ENCODE measurements at places on chromosomes 5 and 9. TPM values are rescaled to one million over a fixed set of nuclear protein-coding genes. Genes with fewer than 3 reads are reported as not detected.

Gene MARCOL
- not detected for polyA plus RNA-seq

Gene UBE2QL1
- 1.7 TPM for polyA plus RNA-seq

Gene HSPA5
- polyA plus RNA-seq, result 334 TPM

Gene PARP8
- polyA plus RNA-seq, result 16.4 TPM

Gene OR2K2
- polyA plus RNA-seq, result not detected

DNA sequence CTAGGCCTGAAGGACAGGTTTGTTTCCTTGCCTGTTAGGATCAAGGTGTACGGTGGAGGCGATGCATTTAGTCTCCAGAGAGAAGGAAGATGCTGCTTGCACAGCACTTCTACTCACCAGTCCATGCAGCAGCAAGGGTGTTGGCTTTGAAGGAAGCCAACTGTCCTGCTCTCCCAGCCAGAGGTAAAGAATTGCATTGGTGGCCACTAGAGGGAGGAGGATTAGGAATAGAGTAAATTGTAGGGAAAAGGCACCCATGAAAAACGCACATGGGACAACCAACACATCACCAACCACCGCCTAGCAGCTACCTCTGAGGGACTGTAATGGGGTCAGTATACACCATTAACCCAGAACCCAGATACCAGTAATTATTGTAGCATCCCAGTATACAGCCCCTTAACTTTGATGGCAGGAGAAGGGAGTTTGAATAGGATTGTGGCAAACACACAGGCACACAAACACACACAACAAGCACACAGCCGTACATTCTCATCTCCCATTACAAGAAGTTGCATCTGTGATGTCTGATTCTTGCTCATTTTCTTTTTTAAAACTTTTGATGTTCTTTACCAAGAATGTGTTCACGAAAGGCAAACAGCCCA is 267.7 kb downstream of the ADAMTS6 start:
- DNase-seq, result no peak

DNA sequence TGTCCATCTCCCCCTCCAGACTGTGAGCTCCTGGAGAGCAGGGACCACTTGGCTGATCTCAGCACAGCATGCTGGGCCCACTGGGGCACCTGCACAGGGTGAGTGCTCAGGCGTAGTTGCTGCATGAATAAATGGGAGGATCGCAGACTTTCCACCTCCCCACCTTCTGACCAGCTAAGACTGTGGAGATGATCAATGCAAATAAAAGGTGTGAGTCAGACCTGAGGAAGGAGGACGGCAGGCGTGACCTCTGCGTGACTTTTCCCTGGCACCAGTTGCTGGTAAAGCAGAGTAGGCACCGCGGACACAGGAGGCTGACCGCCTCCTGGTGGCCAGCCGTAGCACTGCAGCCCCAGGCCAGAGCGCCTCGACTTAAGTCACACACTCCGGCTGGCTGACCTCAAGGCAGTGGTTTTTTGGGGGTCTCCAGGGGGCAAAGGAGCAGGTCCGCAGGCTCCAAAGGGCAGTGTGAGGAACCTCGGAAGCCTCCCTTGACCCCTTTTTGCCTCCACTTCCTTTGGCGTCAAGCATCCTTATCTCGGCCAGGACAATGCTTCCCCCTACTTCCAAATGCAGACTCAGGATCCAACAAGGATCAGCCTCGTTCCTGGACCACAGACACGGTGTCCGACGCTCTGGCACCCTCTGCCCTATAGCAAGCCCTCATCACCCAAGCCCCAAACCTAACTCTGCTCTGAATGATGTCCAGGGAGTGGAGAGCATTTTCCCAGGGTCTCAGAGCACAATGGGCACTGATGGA is 12.7 kb upstream of the TDRD7 start:
- peak; percentile 22 for DNase-seq

GRCh38 chr5:161269125-161269524 is 277.4 kb downstream of the GABRB2 start:
- no peak for DNase-seq

GRCh38 chr5:139104577-139105276 is 93.4 kb downstream of the SIL1 start:
- no peak for DNase-seq

DNA sequence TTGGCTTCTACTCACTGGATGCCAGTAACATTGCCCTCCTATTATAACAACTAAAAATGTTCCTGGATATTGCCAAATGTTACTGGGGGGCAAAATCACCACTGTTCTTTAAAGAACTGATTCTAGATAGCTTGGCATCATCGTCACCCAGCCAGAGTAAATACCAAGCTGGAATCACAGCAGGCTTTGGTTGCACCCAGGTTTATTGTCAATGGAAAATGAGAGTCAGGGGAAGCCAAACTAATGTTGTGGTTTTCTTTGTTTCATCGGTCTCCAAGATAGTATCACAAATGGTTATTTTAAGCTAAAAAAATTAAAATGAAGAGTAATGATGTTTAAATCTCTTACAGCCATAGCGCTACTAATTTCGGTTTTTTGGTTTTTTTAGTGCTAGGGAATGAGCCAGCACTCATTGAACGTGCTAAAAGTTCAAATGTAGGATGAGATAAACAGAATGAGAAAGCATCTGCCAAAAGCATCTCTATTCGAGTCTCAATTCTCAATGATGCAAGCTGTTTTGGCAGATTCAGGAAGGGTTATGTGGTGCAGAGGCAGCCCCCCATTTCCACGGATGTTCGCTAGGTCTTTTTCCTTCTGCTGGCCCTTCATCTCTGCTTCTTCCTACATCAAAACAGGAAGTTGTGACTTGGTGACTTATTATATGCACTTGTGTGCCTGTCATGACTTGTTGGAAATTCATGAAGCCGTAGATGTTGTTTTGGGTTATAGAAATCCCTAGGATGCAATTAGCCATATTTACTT is 558.0 kb downstream of the EBF1 start:
- no peak for DNase-seq

- DNase-seq, result no peak
These were observed 771.1 kb downstream of the NR2F1-AS1 start for GRCh38 chr5:92809855-92810465.

- DNase-seq, result no peak
These were observed 81.5 kb downstream of the WNK2 start for GRCh38 chr9:93265301-93265971.

DNA sequence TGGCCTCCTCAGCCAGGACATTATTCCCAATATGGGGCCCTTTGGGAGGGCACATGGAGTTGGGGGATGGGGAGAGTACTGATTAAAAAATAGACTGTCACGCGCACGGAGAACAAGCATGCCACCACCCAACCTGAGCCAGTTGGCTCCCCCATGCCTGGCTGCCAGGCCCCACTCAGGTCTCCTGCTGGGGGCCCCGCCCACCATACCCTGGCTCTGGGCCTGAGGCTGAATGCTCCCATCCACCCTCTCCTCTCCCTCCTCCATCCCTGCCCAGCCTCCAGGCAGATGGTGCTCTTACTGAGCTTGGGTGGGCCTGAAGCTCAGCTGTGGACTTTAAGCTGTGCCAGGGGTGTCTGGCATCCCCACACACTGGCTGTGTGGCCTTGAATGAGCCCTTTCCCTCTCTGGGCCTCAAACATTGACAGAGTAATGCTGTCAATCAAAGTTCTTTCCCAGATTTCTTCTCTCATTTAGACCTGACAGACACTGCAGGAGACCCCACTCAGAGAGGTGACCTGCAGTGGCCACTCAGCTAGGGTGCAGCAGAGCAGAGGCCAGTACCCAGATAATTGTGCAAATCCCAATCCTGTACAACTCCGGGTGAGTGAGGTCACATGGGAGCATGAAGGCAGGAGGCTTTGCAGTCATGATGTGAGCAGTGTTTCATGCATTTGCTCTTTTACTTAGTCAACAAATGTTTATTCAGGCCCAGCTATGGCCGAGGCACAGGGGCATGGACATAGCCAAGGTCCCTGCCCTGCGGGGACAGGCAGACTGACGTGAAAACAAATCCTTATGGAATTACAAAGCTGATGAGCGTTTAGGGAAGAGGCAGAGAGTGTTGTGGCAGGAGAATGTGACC is 9.8 kb upstream of the SYNPO start:
- DNase-seq, result no peak

Measured in left renal pelvis (tissue), 4 donors.